ENCODE measurements at places on chromosomes 12 and 14. TPM values are rescaled to one million over a fixed set of nuclear protein-coding genes. Genes with fewer than 3 reads are reported as not detected.

Gene DNAH10
- 0.33 TPM for total RNA-seq

Gene C14orf180
- not detected for total RNA-seq

Gene GPR137C
- 0.51 TPM for total RNA-seq

Gene EIF4B
- 1,819 TPM for total RNA-seq

Gene KRT80
- 0.17 TPM for total RNA-seq

Gene HOTAIR
- not detected for total RNA-seq

Gene ASIC1
- total RNA-seq = 1.8 TPM

Gene MYH6
- not detected for total RNA-seq

Gene BCDIN3D
- 7.2 TPM for total RNA-seq

Gene PLEK2
- 0.51 TPM for total RNA-seq

DNA sequence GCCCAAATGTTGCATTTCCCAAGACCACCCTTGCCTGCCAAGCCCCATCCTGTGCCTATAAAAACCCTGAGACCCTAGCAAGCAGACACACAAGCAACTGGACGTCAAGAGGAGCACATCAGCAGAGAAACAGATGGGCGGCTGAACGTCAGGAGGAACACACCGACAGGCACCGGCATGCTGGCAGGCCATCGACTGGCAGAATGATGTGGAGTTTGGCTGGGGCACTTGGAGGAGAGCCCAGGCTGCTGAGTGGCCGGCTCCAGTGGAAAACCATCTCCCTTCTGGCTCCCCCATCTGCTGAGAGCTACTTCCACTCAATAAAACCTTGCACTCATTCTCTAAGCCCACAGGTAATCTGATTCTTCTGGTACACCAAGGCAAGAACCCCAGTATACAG, 130.1 kb downstream of the SLC41A2 start:
- DNase-seq = no peak

GRCh38 chr12:97758586-97758985, 296.0 kb downstream of the RMST start:
- DNase-seq = no peak

DNA sequence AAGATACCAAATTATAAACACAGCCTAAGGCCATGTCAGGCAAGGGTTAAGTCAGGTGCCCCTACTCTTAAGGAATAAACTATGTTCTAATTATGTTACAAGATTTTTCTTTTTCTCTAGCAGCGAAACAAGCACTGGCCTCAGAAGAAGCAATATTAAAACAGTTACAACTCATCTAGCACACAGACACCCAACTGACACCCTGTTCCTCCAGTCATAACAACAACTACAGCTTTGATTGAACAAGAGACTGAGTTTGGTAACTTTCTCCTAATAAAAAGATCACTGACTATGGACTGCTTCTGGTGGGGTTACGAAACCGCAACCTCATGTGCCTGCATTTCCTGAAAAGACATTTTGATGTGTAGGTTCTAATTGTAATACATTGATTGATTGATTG, 3.3 kb upstream of the DAO start:
- no peak for DNase-seq

DNA sequence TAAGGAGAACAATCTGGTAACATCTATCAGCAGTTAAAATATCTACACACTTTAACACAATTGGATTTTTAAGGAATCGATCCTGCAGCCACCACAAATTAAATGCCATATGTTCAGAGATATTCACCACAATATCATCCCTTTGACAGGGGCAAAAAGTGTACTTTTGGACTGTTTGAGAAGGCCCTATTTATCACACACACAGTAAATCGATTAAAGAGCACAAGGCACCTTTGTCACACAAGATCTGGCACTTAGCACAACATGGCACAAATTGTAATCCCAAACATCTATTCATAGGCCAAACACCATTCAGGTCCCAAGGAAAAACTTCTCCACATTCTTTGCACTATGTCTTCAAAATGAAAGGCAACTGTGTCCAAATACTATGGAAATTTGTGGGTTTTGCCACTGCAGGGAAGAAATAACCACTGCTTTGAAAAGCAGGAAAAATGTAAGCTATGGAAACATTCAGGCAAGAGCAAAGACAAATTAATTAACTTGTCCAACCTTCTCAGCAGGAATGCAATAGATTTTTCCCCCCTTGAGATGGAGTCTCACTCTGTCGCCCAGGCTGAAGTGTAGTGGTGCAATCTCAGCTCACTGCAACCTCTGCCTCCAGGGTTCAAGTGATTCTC, 282.5 kb upstream of the TMPO start:
- DNase-seq = peak; percentile 61

DNA sequence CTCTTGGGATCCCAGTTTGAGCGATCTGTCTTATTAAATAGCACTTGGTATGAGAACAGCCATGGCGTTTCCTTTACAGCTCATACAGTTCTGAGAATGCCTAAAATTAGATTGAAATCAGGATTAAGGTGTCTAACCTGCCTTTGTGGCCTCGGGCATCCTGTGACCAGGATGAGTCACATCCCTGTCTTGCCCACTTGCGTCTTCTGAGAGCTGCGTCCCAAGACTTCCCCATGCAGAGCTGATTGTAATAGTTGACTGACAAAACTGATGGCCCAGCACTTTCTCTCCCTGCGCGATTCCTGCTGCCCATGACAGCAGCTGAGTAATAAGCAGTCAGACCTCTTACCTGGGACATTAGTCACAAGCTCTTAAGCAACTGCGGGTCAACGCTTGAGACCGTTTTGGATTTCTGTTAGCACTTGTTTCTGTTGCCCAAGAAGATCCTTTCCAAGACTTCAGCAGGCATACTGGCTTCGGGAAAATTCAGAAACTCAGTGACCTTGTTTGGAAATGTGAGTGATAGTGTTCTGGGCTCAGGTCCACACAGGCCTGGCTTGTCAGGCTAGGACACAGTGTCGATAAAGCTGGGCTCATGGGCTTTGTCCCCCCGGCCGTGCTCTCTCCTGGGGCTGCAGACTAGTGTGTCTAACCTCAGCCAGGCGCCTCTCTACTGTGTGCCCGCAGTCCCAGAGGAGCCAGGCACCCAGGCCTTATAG, 169.9 kb upstream of the HIF1A start:
- peak; percentile 89 for DNase-seq

GRCh38 chr14:106308839-106309389, 782.5 kb downstream of the TMEM121 start:
- no peak for DNase-seq

- DNase-seq = no peak
Observed at GRCh38 chr14:64200170-64200569, 94.0 kb downstream of the ESR2 start.

- no peak for DNase-seq
Observed at GRCh38 chr12:132239392-132239791, 90.0 kb downstream of the GALNT9 start.

GRCh38 chr14:33510063-33510481, 440.8 kb downstream of the EGLN3 start:
- DNase-seq = peak; percentile 94

GRCh38 chr12:70652451-70652850, 15.2 kb upstream of the PTPRB start:
- DNase-seq = peak; percentile 68

DNA sequence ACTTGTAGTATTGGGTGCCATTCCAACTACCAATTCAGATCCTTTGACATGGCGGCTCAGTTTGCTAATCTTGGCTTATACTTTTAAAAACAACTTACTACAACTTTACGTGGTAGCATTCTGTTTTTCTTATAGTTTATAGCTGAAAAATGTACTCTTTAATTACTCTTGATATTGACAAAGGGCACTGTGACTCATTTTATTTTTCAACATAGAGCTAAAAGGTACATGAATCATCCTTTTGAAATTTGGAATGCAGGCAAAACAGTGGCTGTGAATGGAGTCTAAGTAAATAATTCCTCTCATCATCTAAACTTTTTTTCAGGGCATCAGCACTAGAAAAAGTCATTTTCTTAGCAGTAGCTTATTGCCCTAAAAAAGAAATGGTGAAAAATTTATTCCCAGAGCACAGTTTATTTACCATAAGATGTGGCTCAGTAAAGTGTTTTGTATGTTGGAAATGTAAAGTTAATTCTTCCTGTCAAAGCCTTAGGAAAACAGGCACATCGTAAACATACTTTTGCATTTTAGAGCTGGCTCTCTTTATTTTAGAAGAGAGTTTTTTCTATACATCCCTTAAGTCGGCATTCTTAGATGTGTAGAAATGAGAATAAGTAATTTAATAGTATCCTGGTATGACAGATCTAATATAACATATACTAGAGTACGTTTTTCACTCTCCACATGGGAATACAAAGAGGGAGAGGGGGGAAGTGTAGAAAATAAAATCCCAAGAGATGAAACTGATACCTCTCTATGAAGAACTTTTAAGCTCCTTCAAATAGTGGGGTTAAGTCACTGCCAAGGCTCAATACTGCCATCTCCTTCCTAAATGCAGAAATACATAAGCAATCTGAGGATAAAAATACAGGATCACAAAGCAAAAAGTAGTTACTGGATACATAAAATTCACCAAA, 55.2 kb downstream of the SLC25A21 start:
- DNase-seq = peak; percentile 73

GRCh38 chr12:93938317-93938716, 210.1 kb upstream of the PLXNC1 start:
- DNase-seq = no peak

DNA sequence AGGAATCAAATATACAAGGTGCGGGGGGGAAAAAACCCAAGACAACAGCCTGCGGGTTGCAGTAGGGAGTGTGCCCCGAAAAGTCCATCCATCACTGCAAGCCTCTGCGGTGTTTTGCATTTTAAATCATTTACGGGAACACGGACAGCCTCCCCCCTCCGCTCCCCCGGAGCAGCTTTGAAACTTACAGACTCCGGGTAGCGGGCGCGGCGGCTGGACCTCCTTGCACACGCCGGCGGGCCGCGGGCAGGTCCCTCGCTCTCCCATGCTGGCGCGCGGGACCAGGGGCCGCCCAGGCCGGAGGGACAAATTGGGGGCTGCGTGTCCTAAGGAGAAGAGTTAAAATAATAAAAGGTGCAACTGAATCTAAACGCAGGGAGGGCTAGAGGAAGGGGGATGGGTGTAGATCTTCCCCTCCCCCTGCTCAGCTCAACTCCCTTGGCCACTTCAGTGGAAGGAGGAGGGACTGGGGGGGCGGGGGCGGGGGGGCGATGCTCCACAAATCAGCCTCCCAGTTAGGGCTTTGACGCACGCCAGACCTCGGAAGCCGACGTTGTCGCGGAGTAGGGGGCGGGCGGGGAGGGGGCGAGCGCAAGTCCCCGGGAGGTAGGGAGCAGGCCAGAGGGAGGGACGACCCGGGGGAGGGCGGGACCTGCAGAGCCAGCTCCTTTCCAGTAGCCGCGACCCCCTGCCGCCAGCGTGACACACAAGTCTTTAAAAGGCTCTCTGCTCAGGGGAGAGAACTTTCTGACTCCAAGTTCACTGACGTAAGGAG, at the start of gene KCNJ8:
Gene KCNJ8, minus strand, starts transcription at position 349 of the 775 bp plus-strand sequence. CDS start 1,090 bp downstream, outside the sequence.
- peak; percentile 57 for DNase-seq

DNA sequence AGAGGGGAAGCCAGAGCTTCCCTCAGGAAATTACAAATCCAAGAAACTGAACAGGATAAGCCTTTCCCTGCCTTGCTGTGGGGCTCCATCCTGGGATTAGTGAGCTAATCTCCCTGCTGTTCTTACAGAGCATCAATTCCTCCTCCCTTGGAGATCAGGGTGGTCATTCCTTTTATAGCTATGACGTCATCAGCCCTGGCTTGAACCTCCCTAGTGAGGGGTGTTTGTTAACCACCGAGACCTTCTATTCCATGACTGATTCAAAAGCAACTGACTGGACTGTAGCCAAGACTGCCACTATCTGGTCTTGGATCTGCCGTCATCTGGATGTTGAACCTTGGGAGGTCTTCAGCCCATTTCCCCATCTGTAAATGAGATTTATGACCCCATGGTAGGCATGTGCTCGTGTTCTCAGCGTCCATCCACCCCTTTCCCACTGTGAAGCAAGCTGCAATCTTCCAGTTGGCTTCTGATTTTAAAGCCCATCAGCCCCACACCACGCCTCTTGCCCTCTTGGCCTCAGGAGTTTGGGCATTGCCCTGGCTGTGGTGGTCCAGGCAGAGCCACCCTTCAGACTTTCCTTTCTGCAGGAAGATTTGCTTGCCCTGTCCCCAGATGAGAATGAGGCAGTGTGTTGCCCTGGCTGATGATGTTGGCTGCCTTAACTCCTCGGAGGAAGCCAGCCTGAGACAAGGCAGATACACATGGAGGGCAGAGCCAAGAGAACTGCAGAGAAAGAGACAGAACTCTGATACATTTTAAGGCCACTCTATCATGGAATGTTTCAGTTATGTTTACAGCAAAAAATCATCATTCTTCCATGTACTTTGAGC, 59.6 kb upstream of the ACTN1 start:
- peak; percentile 91 for DNase-seq

DNA sequence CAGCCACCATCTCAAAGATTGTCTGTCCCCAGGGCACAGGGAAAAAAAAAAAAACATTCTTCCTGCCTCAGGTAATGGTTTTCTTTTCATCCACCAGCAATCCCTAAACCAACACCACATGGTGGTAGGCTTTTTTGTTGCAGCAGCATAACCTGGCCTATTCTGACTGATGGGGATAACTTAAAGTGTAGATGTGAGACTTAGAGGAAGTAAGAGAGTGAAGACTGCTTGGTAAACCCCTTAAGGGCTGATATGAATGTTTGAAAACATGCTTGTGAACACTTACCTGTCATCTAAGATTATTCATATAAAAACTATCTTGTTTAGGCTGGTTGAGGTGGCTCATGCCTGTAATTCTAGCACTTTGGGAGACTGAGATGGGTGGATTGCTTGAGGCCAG, 130.2 kb upstream of the RAP1B start:
- DNase-seq = no peak

GRCh38 chr12:29970501-29970900, 186.8 kb upstream of the TMTC1 start:
- no peak for DNase-seq

DNA sequence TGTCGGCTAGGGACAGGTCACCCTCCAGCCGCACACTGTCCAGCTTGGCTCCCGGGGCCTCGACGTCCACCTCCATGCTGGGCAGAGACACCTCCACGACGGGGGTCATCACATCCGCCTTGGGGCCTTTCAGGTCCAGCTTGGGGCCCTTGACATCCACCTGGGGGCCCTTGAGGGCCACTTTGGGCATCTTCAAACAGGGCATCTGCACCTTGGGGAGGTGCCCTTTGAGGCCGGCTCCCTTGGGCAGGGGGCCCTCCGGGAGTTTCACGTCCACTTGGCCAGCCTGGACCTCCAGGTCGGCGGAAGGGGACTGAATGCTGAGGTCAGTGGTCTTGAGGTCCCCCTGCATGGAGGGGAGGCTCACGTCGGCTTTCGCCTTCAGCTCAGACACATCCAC, 17.9 kb downstream of the PLD4 start:
- no peak for DNase-seq

DNA sequence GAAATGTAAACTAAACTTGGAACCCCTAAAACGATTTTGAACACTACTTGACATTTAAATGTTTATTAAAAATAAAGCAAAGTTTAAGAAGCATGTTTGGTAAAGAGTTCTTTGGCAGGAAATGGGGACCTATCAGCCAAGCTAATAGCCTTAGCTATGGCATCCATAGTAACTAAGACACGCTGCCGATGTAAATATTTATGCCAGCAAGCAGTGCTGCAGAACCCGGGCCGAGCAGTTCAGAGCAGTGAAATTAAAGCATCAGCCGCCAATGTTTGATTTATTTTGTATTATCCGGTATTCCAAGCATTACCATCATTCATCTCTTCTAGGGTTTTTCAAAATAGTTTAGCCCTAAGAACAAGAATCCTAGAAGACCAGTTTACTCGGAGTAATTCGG, 61.6 kb downstream of the PPP2R5C start:
- peak; percentile 73 for DNase-seq
